Esophagus squamous epithelium (tissue), 5 donors: ENCODE measurements at places on chromosomes 16 and 17.

GRCh38 chr16:10253409-10253808 is 71.2 kb upstream of the GRIN2A start:
- DNase-seq = no peak

DNA sequence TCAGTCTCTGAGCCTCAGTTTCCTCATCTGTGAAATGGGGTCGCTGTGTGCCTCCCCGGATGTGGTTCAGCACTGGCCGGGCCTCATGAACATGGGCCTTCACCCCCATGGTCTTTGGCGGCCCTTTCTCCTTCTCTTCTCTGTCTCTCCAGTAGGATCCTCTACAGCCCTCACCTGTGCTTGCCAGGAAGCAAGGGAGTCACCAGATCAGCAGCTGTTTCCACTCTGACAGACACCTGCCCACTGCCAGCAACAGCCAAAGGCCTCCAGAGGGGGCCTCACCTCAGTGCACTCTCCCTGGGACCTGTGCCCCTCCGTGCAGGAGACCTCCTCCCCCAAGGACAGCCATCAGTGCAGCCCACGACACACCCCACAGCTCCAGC is 89.4 kb downstream of the C16orf78 start:
- DNase-seq = no peak

DNA sequence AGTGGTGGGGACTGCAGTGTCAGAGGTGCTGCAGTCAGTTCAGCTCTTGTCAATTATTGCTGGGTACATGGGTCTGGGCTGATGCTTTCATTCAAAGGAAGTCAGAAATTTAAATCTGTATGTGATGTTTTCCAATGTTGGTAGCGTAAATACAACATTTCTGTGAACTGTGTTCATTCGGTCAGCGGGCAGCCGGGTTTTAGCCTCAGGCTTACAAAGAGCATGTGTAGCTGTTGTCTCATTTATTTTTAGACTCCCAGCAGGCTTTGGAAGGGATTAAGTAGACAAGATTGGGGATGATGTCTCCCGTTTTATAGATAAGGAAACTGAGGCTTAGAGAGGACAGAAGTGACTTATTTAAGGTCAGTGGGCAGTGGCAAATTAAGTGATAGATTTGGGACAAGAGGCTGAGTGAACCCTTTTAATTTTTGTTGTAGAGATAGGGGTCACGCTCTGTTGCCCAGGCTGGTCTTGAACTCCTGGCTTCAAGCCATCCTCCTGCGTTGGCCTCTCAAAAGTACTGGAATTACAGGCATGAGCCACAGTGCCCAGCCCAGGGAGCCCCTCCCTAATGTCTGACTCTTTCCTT is 8.1 kb downstream of the AQP8 start:
- DNase-seq = no peak

DNA sequence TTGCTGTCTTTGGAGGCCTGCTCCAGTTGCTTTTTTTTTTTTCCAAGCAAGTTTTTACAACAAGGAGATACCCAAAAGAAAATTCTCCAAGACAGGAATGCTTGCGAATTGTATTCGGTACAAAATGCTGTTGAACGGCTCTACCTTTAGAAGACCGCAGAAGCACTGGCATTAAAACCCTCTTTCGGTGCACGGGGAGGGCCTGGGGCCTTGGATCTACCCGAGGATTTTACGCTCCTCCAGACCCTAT is 1.3 kb upstream of the HELZ start:
- no peak for DNase-seq

DNA sequence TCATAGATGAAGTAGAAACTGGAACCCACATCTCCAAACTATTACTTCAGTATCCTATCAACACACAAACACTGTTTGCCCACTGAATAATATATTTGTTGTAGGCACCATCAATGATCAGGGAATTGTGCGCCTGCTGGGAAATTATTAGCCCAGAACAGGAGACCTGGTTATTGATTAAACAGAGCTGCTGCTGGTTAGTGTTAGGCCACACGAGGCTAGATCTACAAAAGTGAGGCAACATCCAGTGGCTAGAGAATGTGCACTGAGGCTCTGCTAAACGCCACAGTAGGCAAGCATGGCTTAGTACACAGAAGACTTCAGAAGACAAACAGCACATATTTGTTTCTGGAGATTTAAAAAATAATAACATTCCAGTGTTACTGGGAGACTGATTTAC is 11.0 kb downstream of the ABHD15 start:
- no peak for DNase-seq

GRCh38 chr17:42077755-42078154 is 20.5 kb downstream of the ZNF385C start:
- no peak for DNase-seq

DNA sequence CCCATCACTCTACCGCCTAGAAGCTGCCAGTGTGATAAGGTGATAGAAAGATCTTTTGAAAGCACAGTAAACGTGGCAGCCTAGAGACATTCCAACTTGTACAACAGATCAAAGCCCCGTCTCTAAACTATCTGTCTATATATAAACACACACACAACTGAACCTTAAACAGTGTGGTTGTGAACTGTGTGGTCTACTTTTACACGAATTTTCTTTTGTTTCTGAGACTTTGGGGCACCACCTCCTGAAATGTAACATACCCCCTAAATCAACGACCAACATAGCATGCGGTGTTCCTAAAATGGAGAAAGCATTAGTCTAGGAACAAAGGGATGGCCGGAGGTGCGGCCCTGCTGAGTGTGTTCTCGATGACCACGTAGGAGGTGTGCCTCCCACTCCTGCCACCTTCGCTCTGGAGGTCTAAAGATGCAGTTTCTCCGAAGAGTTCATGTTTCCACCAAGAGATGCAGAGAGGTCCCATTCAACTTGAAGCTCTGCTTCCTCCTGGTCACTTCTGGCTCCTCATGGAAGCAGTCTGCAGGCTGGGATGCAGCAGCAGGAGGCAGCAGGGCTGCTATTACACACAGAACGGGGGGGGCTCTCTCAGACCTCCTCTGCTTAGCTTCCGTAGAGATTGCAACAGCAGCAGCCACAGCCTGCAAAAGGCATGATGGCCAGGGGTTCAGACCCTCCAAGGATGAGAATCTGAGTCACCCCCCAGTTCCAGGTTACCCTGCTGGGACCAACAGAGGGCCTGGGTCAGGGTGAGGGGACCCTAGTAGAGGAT is 22.6 kb upstream of the USP10 start:
- no peak for DNase-seq

DNA sequence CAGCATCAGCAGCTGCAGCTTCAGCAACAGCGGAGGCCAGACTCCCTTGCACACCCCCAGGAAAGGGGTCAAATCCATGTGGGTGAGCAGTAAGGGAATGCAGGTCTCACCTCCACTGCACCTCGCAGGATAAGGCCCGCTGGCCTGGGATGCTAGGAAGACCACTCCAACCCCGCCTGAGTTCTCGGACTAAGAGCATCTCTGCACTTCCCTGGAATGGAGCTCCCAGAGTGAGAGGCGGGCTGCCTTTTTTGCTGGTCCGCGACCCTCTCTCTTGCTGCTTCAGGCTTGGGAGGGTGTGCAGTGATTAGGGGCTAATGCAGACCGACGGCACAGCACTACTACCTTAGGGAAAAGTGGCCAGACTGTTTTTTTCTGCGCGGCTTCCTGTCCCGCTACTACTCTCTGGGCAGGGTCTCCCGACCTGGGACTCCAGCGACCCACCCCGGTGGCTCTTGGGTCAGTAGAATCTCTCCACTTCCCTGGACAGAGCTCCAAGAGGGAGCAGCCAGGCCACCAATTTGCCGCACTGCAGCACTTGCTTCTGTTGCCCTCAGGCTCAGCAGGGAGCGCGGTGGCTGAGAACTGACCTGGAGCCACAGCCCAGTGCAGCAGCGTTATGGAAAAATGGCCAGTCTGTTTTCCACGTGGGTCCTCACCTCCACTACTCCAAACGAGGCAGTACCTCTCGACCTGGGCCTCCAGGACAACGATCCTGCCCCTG is 480.4 kb downstream of the CDH8 start:
- DNase-seq = no peak

DNA sequence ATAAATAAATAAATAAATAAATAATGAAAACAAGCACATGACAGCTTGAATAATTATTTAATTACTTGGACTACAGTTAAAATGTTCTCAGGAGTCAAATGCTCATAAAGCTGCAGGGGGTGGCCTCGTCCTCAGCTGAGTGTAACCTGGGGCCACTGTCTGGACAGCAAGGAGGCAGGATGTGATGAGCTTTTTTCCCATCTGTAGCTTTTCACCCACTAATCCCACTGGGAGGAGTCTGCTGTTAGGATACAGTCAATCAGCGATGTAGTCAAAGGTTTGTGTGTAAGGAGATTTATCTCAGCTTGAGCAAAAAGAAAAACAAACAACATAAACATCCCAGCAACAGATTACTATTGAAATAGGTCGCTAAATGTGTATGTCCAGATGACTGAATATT is 22.5 kb downstream of the ZCCHC14 start:
- no peak for DNase-seq

- DNase-seq = no peak
Observed at GRCh38 chr16:6616746-6617145, 715.9 kb upstream of the RBFOX1 start.

DNA sequence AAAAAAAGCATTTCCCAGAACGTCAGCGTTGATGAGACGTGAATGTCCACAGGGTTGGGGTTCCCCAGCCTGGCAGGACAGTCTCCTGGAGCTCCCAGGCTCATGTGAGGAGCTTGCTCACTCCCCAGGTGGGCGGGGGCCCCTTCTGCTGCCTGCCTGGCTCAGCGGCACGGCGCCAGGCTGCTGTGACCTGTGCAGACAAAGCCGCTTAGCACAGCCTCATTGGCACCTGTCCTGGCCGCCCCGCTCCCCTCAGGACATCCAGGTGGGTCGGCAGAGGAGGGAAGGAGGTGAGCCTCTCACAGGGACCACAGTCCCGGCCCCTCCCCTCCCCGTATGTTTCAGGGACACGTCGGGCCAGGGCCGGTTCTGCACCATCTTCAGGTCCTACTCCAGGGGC is 12.9 kb upstream of the WFIKKN1 start:
- no peak for DNase-seq

- no peak for DNase-seq
Observed at GRCh38 chr17:57589151-57590034, 155.7 kb downstream of the CCDC182 start.

DNA sequence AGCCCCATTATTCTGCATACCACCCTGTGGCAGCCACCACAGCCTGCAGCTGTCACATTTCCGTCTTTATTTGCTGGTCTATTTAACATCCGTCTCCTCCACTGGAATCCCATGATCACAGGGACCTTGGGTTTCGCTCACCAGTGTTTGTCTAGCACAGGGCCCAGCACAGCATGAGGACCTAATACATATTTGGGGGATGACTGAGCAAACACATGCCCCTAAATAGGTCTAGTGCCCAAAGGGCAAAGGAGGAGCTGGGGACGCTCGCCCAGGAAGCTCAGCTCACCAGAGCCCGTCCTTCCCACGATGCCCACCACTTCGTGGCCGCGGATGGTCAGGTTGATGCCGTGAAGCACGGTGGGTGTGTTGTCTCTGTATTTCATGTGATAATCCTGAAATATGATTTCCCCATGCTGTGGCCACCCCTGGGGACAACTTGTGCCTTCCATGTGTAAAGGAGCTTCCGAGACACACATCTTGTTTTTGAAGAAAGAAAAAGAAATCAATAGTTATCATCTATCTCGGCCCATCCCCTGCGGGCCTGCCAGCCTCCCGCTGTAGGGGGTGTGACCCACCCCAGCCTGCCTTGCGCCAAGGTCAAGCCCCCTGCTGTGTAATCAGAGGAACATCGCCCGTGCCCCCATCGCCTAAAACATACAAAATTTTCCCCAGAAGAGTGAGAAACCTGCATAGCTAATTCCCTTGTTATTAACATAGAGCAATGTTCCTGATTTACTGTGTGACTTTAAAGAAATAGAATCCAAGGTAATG is 21.0 kb upstream of the ABCC12 start:
- no peak for DNase-seq

GRCh38 chr17:65664266-65664665 is 102.8 kb upstream of the AXIN2 start:
- DNase-seq = no peak

DNA sequence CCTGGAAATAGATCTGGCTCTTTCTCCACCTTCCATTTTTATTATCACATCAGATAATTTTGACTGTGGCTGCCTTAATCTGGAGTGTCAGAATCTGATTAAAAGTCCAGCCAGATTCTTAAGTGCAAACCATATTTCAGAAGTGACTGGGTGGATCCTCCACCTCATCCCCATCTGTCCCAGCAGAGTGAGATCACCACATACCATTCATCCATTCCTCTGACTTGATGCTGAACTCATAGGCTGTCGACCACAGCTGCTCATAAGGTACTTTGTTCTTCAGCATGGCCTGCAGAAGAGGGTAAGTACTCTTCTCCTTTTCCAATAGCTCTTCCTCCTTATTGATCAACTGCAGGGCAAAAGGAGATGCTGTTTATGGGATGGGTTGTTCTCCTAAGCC is 53.5 kb downstream of the DNAH3 start:
- no peak for DNase-seq

GRCh38 chr17:43702637-43703036 is 40.9 kb upstream of the MEOX1 start:
- DNase-seq = no peak

- DNase-seq = no peak
Observed at GRCh38 chr17:10136258-10136981, 62.0 kb downstream of the GAS7 start.

- DNase-seq = no peak
Observed at GRCh38 chr17:5703736-5704135, 119.4 kb upstream of the NLRP1 start.

- DNase-seq = no peak
Observed at GRCh38 chr16:57091975-57092785, at the start of gene CPNE2. TSS of gene CPNE2 (plus strand) at chr16:57092583. CDS start at chr16:57110743, 18,160 bp downstream.

DNA sequence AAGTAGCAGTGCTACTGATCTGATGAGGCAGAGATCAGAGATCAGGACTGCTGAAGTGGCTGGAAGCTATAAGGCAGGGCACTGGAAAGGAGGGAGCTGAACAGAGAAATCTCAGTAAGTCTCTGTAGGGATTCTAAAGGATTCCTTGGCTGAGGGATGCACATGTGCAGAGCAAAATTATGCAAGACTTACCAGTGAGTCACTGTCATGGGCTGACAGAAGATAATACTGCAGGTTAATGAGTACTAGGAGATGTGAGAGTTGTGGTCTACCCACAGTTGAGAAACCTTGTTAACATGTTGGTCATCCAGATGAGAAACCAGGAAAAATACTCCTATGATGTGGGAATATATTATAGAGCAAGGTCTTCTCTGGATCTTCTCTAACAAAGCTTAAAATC is 378.1 kb downstream of the HAPSTR1 start:
- no peak for DNase-seq

DNA sequence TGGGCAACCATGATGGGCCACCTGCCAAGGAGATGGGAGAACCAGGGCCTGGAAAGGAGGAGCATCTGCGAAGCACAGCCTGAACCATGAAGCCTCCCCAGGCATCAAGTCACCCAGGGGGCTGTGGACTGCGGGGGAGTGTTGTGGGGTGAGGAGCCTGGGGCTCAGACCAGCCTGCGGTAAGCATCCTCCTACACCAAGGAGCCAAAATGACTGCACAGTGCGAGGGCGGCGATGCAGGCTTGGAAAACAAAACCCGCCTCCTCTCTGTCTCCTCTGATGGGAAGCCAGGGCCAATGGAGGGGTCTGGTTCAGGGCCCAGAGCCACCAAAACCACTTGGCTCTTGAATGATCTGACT is 18.1 kb upstream of the MAF start:
- DNase-seq = no peak

GRCh38 chr17:7834542-7834956 is 532 bp downstream of the KDM6B start:
- no peak for DNase-seq

GRCh38 chr17:14080847-14081251 is 11.5 kb downstream of the COX10 start:
- DNase-seq = no peak
